ENCODE measurements at places on chromosomes 1 and 21.

DNA sequence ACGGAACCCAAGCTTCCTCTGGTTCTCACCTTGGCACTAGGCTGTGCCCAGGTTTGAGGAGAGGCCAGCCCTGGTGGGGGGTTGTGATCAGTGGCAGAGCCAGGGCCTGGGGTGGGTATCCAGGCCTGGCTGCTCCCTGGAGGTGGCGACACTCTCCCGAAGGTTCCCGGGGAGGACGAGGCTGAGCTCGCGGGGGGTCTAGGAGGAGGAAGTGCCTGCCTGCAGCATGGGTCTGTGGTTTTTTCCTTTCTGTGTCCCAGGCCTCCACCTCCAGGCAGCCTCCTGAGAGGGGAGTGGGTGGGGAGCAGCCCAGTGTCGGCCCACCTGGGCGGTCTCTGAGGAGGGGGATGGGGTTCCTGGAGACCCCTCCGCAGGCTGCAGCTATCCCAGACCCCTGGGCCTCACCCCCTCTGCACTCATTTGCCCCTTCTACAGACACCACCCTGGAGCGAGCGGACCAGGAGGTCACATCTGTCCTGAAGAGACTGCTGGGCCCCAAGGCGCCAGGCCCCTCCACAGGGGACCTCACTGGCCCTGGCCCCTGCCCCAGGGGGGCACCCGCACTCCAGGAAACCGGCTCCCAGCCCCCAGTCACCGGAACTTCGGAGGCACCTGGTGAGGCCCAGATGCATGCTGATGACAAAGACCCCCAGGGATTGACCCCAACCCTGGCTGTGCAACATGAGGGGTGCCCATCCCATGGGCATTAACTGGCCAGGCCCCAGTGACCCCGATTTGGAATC is 44.3 kb downstream of the TRIM11 start:
- no peak for DNase-seq

- no peak for DNase-seq
These were observed 13.0 kb downstream of the UBE4B start for GRCh38 chr1:10045480-10046355.

DNA sequence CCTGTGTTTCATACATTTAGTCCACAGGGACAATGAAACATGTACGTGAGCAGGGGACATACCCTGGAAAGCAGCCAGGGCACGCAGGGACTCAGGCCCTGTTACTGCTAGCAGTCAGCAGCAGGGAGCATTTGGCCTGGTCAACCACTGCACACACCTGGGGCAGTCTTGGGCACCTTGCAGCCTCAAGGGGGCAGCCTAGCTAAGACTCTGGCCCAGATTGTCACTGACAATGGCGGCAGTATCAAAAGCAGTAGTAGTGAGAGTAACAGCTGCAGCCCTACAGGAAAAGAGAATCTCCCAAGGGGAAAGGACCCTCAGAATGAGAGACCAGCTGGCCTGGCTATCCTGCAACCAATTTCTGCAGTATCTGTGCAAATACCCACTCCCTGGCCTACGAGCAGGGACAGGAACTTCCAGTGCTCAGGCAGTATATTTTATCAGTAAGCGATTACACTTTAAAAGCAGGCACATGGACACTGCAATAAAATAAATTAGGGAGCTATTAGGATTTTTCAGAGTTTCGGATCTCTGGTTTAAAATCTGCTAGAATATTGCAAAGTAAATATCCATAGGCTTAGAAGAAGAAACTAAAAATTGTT is 475.6 kb downstream of the LTN1 start:
- no peak for DNase-seq

DNA sequence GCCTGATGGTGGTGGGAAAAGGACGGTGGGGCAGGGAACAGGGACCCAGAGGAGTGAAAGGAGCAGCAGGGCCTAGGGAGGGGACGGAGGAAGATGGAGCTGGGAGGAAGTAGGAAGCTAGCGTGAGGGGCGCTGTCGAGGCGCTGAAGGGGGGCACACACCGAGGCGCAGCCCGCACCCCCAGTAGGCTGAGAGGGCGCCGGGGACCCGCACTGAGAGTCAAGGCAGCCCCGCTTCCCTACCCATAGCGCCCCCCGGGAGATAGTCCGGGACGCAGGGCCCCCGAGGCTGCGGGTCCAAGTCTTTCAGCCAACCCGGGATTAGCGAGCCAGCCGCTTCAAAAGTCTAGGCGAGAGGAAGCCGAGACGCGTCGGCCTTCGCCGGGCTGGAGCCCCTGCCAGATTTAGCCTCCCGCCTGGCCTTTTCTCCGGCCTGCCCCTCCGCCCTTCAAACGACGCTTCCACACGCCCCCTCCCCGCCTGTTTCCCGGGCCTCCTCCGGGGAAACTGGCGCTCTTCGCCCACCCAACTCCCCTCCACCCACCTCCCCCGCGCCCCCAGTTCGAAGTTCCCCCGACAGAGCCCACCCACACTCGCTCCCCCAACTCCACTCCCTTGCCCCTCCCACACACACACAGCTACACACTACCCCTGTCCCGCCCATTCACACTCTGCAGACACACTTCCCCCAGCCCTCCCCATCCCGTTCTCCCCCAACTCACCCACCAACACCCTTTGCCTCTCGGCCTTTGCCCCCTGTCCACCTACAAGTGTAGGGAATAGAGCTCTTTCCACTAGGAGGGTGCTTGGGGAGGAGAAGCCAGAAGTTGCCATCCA is 7.8 kb upstream of the PROX1 start:
- no peak for DNase-seq

DNA sequence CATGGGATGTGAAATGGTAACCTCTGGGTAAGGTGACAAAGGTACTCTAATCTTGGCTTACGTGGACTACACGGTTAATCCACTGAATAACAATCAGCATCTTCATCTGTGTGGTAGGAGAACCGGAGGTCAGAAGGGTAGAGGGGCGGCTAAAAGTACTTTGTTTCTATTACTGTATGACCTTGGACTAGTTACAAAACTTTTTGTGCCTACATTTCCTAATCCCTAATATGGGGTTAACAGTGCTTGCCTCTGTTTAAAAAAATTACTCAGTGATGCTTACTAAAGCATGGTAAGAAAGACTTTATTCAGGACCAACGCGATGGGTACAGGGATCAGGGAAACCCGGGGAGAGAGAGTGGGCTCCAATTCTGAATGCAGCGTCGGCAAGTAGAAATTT is 1.7 kb upstream of the MRPS6 start:
- DNase-seq: no peak

DNA sequence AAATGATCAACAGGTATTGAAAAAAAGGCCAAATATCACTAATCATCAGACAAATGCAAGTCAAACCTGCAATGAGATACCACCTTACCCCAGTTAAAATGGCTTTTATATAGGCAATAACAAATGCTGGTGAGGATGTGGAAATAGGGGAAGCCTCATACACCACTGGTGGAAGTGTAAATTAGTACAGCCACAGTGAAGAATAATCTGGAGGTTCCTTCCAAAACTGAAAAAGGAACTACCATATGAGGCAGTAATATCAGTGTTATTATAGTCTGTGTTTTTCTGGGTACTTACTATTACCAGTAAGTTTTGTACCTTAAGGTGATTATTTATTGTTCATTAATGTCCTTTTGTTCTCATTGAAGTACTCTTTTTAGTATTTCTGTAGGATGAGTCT is 201.3 kb downstream of the MRPL39 start:
- no peak for DNase-seq

DNA sequence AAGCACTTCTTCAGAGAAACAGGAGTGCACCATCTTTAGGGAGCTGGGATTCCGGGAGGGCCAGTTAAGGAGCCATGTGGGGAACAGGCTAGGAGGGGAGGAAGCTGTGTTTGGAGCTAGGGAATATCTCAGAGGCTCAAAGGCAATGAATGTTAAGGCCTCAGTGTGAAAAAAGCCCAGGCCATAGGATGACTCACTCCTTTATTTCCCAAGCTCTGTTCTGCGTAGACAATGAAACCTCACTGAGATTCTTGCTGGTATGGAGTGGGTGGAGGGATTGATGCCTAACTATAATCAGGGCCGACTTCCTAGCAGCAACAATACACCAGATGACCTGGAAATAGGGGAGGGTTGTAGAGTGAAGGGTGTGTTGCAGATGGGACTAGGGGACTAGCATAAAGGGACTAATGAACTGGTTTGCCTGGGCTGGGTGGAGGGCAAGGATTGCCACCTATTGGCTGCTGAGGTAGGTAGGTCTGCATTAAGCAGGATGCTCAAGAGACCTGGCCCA is 2.1 kb downstream of the GNAT2 start:
- no peak for DNase-seq

DNA sequence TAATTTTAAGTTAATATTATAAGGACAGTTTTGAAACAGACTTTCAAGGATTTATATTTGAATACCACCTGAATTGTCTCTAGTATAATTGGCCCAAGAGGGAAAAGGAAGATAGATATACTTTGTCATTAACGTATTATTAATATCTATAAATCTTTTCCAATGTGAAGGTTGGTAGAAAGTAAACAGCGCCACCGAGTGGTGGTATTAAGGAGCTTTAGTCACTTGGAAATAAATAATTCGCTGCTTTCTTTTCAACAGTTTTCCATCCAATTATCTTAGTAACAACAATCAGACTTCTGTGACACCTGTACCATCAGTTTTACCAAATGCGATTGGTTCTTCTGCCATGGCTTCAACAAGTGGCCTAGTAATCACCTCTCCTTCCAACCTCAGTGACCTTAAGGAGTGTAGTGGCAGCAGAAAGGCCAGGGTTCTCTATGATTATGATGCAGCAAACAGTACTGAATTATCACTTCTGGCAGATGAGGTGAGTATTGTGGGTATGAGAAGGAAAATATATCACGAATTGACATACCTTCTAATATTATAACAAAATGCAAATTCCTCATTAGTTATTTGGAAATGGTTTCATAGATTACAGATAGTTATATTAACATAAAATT is 37.7 kb downstream of the SH3GLB1 start:
- no peak for DNase-seq

GRCh38 chr1:207002724-207003146 is 29.8 kb downstream of the C1orf116 start:
- no peak for DNase-seq

GRCh38 chr1:94678202-94678848 is 136.8 kb upstream of the F3 start:
- DNase-seq: no peak

DNA sequence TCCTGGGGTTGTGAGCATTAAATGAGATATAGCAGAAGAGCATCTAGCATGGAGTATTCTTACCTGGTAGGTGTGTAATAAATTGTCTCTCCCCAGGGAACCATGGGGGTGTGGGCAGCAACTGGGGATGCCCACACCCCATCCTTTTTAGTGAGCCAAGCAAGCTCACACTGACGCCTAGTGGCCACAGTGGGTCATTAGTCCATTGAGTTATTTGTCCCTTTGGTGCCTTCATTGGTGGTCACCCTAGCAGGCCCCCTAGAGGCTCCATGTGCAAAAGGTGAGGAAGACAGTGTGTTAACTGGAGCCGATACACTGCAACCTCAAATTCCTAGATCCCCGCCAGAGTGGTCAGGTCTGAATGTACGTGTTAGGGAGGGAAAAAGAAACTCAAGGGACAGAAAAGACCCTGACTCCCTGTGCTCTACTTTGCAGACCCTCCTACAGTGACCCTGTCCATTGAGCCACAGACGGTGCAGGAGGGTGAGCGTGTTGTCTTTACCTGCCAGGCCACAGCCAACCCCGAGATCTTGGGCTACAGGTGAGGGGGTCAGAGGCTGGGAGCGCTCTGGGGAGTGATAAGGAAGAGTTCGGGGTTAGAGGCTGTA is 93.3 kb upstream of the CD1D start:
- DNase-seq: no peak

DNA sequence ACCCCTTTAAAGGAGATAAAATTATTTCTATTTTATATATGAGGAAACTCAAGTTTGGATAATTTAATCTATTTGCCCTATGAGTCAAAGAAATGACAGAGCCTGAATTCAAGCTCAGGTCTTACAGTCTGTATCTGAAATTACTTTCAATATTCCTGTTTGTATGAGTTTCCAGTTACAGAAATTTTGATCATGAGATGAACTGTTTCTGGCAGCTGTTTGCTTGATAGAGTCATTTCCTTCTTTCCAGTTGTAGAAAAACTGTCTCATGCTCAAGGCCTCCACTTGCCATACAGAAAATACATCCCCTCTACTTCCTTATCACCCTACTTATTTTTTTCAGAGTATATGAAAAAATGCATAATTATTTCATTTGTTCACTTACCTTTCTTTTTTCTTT is 87.6 kb downstream of the PTPRC start:
- DNase-seq: no peak

- DNase-seq: no peak
These were observed 174.1 kb downstream of the FOXD2 start for GRCh38 chr1:47611992-47612391.

- no peak for DNase-seq
These were observed 143.0 kb downstream of the CNIH3 start for GRCh38 chr1:224759135-224759534.

DNA sequence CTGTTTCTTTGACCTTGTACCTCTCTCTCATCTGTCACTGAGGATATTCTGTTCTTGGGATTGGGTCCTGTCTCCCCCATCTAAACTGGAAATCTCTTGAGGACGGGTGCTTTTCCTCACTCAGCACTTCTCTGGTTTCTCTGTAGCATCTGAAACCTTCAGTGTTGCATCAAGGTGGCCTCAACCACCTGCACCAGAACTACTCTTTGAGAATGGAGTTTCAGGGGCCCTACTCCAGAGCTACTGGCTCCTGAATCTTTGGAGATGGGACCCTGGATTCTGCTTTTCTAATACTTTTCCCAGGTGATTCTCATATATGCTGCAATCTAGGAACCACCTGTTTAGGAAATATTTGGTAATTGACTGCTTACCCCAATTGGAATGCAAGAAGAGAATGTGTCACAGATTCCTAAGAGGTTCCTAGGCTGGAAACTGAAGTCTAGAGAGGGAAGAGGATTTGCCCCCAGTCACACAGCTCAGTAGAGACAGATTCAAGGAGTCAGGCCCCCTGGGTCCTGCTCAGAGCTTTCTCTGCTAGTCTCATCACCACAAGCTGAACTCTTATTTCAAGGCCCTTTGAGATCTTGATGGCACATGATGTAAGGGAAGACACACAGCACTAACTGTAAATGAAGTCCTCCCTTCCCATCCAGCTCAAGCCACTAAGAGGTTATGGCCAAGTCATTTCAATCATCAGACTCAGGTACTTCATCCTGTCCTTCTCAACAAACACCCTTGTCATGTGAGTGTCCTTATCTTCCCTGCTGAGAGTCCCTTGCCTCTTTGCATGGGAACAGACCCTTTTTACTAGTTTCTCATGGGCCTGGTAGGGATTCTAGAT is 48.7 kb downstream of the EIF2D start:
- no peak for DNase-seq

DNA sequence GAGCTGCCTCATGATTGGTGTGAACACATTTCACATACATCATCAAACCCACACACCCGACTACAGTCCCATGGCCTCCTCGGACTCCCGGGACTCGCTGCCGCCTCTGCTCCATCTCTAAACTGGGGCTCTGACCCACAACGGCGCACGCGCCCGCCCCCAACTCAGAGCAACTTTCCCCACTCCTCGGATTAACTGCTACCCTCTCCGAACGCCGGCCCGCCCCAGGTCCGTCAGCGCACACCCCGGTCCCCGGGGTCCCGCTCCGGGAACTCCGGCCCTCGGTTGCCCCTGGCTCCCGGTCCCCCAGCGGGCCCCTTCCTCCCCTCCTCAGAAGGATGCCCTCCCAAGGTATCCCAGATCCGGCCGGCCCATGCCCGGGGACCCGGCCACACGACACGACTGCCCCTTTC is 740 bp downstream of the DSTYK start:
- no peak for DNase-seq
